ENCODE measurements at places on chromosomes 13 and 19. TPM values are rescaled to one million over a fixed set of nuclear protein-coding genes. Genes with fewer than 3 reads are reported as not detected.

The ZNF562 gene
- total RNA-seq: 56.4 TPM

The SHD gene
- not detected for total RNA-seq

The CCL25 gene
- not detected for total RNA-seq

The CPAMD8 gene
- total RNA-seq: 2.3 TPM

The USHBP1 gene
- total RNA-seq: not detected

The LRRC8E gene
- 11.8 TPM for total RNA-seq

The ZNF540 gene
- total RNA-seq: 1.1 TPM

The ZNF773 gene
- total RNA-seq: 12.4 TPM

DNA sequence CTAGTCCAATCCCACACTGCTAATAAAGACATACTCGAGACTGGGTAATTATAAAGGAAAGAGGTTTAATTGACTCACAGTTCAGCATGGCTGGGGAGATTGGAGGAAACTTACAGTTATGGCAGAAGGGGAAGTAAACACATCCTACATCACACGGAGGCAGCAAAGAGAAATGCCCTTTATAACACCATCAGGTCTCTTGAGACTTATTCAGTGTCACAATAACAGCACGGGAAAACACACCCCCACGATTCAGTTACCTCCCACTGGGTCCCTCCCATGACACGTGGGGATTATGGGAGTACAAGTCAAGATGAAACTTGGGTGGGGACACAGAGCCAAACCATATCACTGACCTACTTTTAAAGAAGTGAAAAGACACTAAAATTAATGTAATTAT is 1130.4 kb upstream of the SLC10A2 start:
- no peak for DNase-seq

DNA sequence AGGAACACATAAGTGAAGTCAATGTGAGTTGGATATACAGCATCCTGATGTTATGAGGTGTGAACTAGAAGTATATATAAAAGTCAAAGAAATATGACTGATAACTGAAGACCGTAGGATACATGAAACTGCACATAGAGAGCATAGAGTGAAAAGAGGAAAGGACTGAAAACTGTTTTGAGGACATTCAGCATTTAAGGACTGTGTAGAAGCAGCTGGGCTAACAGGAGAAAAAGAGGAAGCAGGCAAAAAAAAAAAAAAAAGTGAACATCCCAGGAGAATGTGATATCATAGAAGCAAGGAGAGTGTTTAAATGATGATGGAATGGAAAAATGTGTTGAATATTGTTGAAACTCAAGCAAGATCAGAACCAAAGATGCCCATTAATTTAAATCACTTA is 363.5 kb downstream of the PCDH20 start:
- DNase-seq: no peak

GRCh38 chr19:21691661-21692060 is 75.7 kb downstream of the ZNF100 start:
- DNase-seq: no peak

- DNase-seq: no peak
Observed at GRCh38 chr19:11581740-11582139, 4.3 kb upstream of the ACP5 start.

- DNase-seq: no peak
Observed at GRCh38 chr13:74695021-74695800, 561.0 kb upstream of the KLF12 start.

GRCh38 chr19:31338069-31338776 is 11.0 kb downstream of the TSHZ3 start:
- no peak for DNase-seq

- no peak for DNase-seq
Observed at GRCh38 chr19:18254546-18255503, 19.4 kb downstream of the IQCN start.

- DNase-seq: no peak
Observed at GRCh38 chr19:5253406-5254110, 87.1 kb downstream of the PTPRS start.

DNA sequence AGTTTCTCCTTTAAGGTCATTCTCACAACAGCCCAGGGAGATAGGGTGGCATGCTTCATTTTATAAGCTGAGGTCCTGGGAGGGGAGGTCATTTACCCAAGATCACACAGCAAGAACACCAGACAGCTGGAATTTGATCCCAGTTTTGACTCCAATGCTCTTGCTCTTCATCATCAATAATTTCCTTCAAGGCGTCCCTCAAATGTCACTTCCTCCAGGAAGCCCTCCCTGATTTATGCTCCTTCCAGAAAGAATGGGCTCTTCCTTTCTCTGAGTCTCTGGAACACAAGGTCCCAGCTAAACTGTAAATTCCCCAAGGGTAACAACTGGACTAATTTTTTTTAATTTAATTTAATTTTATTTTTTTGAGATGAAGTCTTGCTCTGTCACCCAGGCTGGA is 4.7 kb upstream of the DHX34 start:
- no peak for DNase-seq

DNA sequence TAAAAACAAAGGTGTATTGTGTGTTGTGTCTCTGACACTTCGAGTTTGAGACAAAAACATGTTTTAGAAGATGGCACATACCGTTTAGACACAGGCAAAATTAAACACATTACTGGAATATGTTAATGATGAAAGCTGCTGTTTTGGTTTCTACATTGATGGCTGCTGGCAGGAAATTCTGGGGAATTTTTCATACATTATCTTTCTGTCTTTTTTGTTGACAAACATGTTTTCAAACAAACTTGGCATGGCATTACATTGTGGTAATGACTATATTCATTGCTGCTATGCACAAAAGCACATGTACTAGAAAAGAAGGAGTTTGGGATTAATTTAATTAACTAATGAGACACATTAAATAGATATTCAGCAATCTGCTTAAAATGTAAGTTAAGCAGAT is 1187.6 kb downstream of the OLFM4 start:
- no peak for DNase-seq

GRCh38 chr19:17196610-17197009 is 18.5 kb upstream of the USE1 start:
- no peak for DNase-seq

DNA sequence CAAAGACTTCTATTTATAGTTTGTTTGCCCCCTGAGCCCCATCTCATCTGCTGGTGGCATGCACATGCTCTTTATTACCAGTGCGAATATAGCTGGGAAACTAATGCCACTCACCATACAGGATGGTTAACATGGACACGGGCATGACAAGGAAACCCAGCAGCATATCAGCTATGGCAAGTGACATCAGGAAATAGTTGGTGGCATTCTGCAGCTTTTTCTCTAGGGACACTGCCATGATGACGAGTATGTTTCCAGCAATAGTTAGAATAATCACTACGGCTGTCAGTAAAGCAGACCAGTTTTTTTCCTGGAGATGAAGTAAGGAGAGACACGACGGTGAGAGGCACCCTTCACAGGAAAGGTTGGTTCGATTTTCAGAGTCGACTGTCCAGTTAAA is 1.5 kb downstream of the HTR2A start:
- no peak for DNase-seq

GRCh38 chr19:10533646-10534386 is 9.9 kb upstream of the ATG4D start:
- DNase-seq: no peak

DNA sequence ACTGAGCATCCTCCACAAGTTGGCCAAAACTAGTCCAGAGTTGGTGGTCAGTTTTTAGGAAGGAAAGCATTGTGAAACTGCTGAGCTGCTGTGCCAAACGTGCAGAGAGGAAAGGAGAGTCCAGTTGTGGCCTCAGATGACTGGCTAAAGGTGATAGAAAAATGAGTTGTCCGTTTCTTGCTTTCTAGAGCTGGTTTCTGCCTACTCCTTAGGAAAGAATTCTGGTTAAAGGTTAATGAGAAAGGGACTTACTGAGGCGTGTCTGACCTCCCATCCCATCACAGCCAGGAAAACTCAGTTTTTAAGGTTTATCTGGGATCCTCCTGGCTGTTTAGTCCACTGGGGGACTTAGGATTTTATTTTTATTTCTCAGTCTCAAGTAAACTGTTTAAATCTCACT is 1186.3 kb downstream of the UQCRFS1 start:
- no peak for DNase-seq

- DNase-seq: no peak
Observed at GRCh38 chr13:84994582-84994981, 804.6 kb downstream of the SLITRK6 start.

- no peak for DNase-seq
Observed at GRCh38 chr13:40986101-40986856, 32.8 kb downstream of the ELF1 start.

DNA sequence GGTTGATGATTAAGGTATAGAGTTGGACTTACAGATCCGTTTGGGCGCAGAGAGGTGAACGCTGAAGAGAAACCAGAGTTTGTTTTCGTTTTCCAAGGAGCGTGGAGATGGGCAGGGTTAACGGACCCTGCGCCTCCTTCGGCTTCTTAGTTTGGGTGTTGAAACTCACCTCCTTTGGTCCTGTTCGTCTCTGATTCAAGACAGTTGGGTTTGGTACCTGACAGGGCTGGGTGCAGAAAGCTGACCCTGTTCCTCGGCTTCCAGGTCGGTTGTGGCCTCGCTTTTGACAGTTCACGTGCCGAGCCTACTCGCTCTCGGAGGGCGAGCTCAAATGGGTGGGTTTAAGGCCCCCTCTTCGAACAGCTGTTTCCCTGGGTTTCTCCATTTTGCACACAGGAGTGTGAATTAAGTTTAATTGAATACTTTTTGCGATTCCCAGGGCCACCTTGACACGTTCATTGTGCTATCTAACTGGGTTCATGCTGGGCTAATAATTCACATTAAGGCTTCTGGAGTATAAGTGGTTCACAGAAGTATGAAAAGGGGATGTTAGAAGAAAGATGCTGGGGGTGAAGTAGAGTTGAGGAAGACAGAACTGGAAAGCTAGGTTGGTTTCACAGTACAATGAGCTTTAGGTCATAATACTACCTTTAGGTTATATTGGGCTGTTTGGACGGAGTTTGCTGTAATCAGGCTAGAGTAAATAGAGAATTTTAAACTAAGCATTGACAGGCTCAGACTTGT is 638 bp downstream of the USPL1 start:
- no peak for DNase-seq

Measured in MCF 10A (cell line).